ENCODE measurements at places on chromosomes 7 and 10.
A peak's percentile ranks its signal among the peaks of the same experiment; 100 is the strongest.

DNA sequence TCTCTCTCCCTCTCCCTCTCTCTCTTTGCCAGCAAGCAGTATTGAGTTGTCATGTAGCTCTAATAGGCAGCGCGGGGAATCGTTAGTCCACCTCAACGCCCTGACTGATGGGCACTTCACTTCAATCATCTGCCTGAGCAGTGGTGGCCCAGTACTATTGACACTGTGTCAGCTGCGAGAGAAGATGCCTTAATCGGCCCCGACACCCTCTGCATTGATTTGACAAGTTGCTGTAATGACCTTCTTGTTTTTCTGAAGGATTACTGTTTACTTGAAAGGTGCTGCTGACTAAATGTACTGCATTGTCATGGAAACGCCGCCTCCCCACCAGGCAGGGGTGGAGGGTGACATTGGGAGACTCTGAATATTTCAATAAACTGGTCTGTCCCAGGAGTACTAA lies 913.8 kb downstream of the KCNMA1 start:
- no peak for DNase-seq

DNA sequence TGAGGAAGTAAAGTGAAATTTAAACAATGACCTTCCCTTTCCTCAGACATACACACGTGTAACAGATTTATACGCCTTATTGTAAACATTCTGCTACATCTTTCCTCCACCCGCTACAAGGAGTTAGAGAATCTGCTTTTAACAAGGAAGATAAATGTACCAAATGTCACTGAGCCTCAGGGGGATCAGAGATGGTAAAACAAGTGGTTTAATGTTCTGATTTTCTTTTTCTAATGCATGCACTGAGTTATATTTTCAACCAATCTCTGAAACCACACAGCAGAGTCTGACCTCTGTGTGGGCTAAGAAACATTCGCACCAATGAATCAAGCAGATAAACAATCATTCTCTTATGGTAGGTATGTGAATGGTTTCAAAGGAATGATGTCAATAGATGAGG lies 599.5 kb downstream of the ARL4A start:
- no peak for DNase-seq

DNA sequence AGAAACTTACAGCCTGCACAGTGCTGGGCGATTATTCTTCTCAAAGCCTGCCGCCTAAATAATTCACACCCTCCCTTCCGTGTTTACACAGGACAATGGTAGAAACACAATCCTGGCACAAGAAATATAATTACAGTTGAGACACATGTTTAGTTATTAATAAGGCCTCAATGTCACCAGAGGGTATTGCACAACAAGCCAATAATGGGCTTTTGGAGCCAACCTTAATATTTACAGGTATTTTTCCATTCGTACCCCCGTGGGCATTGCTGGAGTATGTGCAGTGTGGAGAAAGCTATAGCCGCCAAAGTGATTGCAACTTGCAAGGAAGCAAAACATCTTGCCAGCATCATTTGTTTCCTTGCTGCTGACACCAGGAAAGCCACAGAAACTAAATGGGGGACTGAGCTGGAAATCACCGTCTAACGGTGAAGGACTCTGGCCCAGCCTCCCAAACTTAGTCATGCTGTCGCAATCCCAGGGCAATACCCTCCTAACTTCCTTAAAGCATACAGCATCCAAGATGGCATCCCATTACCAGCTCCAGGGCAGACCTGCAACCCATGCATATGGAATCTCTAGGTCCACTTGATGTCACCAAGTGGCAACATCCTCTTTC lies 8.6 kb downstream of the CALN1 start:
- DNase-seq = no peak

GRCh38 chr7:139829025-139829774 lies at the start of gene TBXAS1:
Gene TBXAS1, plus strand, starts transcription at chr7:139829264. Its CDS starts 127 bp downstream, at chr7:139829391.
- no peak for DNase-seq

- DNase-seq = peak; percentile 4
Observed at GRCh38 chr10:118045837-118046394, 825 bp downstream of the RAB11FIP2 start.

- DNase-seq = no peak
Observed at GRCh38 chr7:5294169-5294987, 11.6 kb downstream of the SLC29A4 start.

GRCh38 chr7:45684910-45685618 lies 110.9 kb downstream of the ADCY1 start:
- DNase-seq = no peak

- DNase-seq = no peak
Observed at GRCh38 chr10:69826789-69827554, 25.3 kb downstream of the COL13A1 start.

DNA sequence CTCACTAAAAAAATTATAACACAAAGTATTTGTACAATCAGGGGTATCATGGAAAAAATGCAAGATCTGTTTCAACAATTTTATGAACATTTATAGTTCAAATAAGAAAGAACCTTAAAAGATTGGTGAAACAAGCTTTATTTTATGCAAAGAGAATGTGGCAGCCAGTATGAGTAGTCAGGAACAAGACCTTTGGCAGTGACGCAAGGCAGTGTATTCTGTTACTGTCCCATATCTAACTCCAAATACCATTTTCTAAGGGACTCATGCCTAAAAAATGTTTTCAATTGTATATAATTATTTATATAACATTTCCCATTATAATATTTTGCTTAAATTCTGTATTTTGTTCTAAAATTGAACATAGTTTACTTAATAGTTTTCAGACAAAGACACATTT lies 19.1 kb upstream of the FAM53B start:
- no peak for DNase-seq

DNA sequence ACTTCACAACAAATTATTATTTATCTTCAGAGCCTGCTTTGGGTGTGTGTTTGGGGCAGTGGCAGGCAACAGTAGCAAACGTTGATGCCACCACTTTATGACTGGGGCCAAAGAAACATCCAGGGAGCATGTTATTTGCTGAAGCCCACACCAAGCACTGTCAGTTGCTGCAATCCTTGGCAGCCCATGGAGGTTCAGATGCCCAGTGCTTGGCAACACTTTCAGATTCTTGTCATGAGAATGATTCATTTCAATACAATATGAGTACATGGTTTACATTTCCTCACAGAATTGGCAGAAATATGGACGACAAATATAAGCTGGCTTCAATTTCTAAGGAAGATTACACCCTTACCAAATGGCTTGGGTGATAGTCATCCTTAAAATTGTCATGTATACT lies 46.5 kb upstream of the GLI3 start:
- DNase-seq = no peak

DNA sequence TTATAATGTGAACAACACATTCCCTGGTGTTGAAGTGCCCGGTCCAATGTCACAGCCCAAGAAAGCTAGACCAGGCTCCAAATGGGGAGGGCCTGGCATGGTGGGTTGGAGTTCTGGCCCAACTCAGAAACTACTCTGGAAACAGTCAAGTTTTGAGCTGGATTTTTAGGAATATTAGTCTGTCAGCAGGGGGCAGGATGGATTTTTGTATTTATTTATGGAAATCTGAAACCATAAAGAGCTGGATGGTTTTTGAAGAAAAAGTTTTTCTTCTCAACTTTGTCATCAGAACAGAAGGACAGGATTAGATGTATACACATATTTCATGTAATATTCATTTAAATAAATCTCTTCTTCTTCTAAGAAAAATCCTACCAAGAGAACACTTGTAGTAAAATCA lies 97.5 kb downstream of the POU6F2 start:
- no peak for DNase-seq

DNA sequence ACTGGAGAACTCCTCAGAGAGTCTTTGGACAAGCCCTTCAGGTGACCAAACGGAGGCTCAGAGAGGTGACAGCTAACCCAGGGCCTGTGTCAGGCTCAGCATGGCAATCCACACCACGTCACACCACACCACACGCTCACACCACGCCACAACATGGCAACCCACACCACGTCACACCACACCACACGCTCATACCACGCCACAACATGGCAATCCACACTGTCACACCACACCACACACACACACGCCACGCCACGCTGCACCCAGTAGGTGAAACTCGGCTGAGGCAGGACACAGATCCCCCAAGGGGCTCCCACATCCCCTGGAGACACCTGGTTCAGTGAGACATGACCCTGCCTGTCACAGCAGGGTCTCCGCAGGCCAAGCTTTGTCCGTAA lies 107.3 kb downstream of the PDGFA start:
- DNase-seq = no peak

- DNase-seq = no peak
Observed at GRCh38 chr10:18144928-18145327, 4.7 kb downstream of the CACNB2 start.

- DNase-seq = no peak
Observed at GRCh38 chr10:119025776-119026175, 3.7 kb upstream of the NANOS1 start.

DNA sequence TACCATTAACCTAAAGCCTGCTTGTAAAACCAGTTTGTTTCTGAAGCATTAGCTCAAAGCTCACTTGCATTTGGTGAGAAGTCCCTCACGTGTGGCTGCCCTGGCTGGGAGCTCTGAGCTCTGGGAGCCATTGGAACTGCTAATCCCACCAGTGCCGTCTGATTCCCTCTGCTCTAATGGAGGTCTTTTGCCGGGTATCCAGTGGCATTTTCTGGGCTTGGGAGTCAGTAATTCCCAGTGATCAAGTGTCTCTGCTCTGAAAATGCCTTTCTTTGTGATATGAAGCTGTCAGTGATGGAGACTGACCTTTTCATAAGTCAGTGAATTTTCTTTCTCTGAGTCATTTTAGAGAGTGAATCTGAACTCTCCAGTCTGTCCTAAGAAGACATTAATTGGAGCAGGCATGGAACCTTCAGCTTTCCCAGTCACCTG lies 36.9 kb upstream of the FAM20C start:
- no peak for DNase-seq

DNA sequence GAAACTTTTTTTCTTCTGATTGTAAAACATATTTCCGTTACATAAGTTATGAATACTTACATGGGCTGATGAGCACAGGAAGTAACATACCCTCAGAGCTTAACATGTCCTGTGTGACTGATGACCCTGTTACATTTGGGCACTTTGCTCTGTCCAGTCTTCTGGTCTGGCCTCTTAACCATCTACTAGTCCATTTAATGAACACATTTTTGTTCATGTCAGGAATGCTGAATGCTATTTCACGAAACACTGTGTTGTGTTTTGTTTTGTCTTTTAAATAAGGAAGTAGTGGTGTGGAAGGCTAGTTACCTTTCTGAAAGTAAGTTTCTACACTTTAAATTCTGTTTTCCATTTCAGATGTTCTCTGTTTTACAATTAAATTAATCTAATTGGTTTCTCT lies 77.7 kb downstream of the RBM33 start:
- DNase-seq = no peak

DNA sequence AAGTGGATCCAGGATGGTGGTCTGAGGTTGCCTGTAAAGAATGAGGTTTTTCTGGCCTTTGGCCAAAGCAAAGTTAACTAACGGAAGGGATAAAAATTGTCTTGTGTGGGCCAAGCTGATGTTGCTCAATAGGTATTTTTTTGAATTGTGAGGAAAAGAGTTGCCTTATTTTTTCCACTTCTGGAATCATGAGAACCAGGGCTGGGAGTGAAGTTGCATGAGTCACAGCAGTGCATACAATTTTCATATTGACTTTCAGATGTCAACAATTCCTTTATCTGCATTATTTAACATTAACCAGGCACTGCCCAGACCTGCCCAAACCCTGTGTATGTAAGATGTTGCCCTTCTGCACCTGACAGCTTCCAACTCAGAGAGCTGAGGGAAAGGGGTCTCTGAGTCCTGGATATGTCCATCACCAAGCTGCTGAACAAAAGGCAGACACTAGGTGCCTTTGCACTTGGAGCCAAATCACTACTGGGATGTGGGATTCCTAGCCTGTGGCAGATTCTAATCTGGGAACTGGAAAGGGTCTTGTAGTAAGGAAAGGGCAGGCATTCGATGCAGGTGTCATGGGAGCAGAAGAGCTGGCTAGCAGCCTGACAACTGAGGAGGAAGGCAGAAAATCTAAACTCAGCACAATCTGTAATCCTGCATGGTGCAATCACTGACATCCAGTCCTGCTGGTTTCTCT lies 52.3 kb upstream of the SLC35B4 start:
- DNase-seq = no peak

DNA sequence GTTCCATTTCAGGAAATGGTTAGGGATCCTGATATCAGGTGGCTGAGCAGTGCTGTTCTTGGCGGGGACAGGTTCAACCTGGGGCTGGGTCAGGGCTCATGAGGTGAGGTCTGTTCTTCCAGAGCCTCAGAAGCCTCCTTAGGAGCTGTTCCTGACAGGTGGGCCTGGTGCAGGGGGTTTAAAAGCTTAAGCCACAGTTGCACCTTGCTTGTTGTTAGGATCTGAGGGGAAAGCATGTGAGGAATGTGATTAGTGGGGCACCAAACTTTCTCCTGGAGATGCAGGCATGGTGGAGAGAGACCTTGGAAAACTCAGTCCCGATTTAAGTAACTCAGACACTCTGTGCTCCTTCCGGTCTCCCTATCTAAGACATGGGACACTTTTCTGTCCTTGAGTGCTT lies 18.7 kb upstream of the CRHR2 start:
- DNase-seq = no peak

DNA sequence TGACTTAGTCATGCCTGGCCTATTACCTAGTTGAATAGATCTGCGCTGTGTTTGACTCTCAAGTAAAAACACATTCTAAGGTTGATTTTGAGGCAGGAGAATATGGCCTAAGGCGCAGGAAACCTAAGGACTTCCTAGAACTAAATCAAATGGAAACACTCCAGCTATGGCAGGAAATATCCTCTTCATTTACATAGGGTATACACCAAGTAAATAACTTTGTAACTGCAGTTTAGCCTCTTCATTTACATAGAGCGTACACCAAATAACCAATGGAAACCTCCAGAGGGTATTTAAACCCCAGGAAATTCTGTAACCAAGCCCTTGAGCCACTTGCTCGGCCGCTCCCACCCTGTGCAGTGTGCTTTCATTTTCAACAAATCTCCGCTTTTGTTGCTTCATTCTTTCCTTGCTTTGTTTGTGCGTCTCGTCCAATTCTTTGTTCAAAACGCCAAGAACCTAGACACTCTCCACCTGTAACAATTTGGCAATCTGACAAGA lies 35.6 kb upstream of the XRCC2 start:
- no peak for DNase-seq

- no peak for DNase-seq
Observed at GRCh38 chr7:46713868-46714596, 793.0 kb upstream of the IGFBP3 start.

GRCh38 chr10:113476673-113477072 lies 76.2 kb upstream of the HABP2 start:
- DNase-seq = no peak

DNA sequence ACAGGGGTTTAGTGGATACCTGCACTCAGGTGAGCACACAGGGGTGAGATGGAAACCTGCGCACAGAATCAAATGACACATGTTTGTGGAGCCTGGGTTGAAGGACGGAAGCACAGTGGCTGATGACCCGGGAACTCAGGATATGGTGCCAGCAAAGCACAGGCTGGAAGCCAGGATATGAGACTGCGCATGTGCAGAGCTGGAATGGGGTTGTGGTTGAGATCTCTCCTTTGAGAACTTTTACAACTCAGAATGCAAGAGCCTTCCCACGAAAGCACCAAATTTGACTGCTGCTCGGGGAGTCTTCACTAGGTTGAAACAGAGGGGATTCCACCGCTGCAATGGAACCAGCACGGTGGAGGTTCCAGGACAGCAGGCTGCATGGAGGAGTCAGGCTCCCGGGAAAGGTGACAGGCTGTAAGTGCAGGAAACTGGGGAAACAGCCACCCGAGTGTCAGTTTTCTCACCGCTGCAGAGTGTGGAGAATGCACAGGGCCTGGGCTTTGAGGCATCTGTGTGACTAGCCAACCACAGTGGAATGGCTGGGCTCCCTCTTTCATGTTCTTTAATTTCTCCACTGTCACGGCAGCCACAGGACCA lies 133.4 kb upstream of the TCERG1L start:
- no peak for DNase-seq
